Heart right ventricle (tissue), 16 donors: ENCODE measurements at places on chromosomes 16 and 17.
A peak's percentile ranks its signal among the peaks of the same experiment; 100 is the strongest.

- DNase-seq: no peak
Measured at GRCh38 chr17:19705201-19705600, 11.2 kb downstream of the SLC47A2 start.

GRCh38 chr16:4285167-4285566, 12.3 kb upstream of the TFAP4 start:
- DNase-seq: no peak

- no peak for DNase-seq
Measured at GRCh38 chr17:81386141-81386645, 9.1 kb upstream of the BAHCC1 start.

- DNase-seq: peak; percentile 97
Measured at GRCh38 chr17:63549946-63550816, at the start of gene DCAF7. Gene DCAF7, plus strand, starts transcription at chr17:63550477. Its CDS starts 201 bp downstream, at chr17:63550678.

DNA sequence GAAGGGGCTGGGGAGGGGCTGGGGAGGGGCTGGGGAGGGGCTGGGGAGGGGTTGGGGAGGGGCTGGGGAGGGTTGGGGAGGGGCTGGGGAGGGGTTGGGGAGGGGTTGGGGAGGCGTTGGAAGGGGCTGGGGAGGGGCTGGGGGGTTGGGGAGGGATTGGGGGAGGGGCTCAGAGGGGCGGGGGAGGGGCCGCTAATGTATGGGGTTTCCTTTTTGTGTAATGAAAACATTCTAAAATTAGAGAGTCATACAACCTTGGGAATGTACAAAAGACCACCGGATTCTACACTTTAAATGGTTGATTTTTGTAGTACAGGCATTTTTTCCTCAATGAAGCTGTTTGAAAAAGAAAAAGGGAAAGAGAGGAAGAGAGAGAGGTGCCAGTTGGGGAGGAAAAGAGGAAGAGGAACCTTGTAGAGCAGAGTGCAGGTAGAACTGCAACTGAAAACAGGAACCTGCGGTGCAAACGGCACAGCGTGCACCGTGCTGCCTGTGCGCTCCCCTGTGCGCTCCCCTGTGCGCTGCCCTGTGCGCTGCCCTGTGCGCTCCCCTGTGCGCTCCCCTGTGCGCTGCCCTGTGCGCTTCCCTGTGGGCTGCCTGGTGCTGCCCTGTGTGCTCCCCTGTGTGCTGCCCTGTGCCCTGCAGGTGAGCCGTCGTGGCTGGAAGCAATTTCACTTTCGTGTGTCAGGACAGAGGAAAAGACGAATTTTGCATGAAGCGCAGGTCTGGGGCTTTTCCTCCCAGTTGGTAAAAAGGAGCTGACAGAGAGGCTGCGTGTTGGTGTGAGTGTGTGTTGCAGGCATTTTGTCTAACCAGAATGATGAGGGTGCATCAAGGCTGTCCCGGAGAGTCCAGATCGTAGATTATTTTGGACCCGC, 40.8 kb downstream of the METRNL start:
- no peak for DNase-seq

DNA sequence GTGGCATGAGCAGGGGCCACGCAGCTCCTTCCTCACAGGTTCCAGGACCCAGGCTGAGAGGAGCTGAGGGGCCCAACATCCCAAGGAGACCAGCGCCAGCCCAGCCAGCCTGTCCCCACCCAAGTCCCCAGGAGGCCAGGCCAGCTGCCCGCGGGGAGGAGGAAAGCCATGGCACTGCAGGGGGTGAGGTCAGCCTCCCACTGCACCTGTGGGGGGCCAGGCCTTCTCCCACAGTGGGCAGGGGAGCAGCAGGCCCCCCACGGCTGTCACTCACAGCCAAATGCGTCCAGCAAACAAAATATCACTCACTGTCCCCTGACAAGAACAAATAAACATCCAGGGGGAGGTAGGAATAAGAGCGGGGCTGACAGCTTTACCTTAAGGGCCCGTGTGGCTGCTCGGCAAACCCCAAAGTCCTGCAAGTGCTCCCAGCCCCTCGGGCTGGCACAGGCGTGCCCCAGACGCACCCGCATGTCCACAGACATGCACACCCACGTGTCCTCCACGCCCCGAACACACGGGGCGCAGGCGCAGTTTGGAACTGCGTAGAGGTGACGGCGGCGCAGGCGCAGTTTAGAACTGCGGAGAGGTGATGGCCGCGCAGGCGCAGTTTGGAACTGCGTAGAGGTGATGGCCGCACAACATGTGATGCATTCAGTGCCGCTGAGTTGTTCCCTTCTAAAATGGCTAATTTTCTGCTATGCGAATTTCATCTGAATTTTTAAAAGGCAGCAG, 291.1 kb downstream of the FOXL1 start:
- DNase-seq: no peak
